Activated CD8-positive, alpha-beta memory T cell treated with anti-CD3 and anti-CD28 coated beads, Interleukin-2, amount 50 U/mL, for 4 hours (primary cell): ENCODE measurements at places on chromosomes 2 and 18.

- DNase-seq = no peak
Measured at GRCh38 chr18:44900627-44901026, 219.9 kb downstream of the SETBP1 start.

DNA sequence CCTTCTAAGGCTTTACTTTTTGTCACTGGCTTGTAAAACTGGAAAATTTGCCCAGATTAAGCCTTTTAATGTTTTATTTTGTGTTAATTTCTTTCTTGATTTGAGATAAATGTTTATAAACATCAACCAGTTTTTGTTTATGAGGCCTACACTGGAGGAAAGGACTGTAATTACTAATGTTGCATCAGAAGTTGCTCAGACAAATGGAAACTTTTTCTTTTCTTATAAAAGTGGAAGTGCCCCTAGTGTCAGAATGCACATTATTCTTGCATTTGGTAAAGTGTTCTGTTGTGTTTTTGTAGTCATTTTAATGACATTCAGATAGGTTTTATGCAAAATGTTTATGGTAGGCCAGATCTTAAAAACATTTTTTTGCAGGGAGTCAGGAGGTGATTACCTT, 25.3 kb downstream of the LCLAT1 start:
- no peak for DNase-seq

- no peak for DNase-seq
Measured at GRCh38 chr18:76098674-76099411, 396.2 kb downstream of the ZNF516 start.

- no peak for DNase-seq
Measured at GRCh38 chr2:149902081-149902480, 314.5 kb upstream of the MMADHC start.

DNA sequence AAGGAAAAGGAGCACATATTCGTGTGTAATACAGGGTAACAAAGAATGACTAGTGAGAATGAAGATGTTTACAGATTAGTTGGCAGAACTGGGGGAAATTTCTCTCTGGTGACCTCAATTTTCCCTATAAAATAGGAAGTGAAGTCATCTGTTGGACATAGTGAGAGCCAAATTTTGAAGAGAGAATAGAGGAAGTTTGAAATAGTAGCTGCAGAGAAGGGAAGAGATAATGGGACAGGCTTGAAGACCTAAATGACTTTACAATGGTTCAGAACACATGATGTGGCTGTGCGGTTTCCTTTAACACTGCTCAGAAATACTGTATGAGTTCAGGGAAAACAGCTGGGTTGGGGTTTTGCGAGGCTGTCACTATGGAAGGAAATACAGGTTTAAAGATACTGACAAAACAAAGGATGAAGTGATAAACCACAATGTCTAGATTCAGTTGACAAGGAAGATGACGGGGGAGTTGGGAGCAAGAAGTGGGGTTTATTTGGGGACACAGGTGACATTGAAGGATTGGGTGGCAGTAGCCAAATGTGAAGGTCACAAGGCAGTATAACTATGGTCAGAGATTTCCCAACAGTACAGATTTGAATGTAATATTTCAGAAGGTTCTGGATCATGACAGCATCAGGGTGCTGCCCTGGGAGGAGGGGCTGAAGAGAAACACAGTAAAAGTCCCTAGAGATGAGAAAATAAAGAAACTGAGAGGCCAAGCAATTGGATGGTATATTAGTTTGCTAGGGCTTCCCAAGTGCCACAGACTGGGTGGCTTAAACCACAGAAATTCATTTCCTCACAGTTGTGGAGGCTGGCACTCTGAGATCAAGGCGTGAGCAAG, 82.6 kb upstream of the TANK start:
- DNase-seq = peak; percentile 38

DNA sequence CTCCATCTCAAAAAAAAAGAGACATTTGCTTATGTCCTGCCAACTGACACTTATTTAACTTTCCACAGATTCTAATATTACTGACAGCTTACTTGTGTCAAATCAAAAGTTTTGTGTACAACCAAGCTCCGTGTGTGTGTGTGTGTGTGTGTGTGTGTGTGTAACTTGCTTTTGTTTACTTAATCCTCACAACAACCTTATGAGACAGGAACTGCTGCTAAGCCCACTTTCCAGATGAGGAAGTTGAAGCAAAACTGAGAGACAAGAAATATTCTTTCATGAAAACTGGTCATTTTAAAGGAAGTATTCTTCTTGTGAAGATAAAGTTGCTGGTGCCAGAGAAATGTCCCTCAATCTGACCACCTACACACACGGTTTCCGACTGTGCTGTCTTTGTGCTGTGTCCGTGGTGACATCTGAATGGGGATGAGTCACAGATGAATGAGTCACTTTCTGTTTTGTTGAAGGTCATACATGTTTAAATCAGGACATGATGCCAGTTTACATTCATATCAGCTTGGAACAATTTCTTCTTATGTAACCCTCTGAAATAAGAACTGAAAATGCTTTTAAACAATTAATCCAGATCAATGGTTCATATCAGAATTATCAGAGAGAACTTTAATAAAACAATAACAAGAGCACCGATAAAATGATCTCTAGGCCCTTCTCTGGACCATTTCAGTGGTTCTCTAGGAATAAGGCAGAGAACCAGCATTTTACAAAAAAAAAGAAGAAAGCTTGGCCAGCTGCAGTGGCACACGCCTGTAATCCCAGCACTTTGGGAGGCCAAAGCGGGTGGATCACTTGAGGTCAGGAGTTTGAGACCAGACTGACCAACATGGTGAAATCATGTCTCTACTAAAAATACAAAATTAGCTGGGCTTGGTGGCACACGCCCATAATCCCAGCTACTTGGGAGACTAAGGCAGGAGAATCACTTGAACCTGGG, 95.5 kb downstream of the THNSL2 start:
- no peak for DNase-seq

GRCh38 chr2:8999797-9000196, 3.7 kb downstream of the MBOAT2 start:
- no peak for DNase-seq

DNA sequence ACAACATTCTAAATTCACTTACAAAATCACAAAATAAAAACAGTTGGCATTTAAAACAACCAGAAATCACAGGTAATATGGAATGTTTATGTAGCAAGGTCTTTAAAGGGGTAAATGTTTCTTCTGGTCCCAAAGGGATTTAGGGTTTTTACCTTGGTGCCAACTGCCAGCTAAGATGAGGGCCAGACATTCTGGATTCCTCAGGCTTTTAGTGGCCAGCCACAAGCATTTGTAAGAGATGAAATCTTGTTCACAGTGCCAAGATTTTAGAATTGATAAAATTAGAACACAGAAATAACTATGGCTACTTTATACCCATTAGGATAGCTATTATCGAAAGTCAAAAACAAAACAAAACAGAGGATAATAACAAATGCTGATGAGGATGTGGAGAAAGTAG, 60.4 kb upstream of the CDKL4 start:
- DNase-seq = no peak

DNA sequence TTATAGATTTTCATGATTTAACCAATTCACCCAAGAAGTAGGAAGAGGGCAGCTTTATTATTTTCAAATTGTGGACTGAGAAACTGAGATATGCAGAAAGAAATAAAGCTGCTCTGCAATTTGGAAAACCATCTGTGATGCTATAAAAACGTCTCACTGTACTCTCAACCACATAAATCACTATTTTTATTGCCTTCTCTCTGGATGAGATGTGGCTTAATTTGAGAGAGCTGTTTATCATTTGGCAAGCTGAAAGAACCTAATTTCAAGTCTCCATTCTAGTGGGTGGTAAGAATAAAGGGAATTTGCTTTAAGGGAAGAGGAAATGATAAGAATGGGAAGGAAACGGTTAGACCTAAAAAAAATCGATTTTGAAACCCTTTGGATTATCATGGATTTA, 49.9 kb upstream of the CYP1B1 start:
- no peak for DNase-seq

DNA sequence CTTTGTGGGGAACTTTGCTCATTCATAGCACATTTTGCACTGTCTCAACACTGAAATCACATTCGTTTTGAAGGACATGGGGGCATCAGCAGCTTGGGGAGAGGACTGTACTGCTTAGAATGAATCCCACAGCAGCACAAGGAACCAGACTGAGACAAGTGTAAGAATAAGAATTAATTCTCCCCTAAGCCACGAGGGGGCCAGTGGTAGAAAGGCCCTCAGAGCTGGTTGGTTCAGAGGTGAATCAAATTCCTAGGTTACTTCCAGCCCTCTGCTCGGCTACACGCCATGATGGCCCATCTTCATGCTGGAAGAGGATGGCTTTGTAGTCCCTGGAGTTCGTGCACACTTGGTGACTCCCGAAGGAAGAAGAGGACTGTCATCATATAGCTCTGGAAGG, 12.0 kb upstream of the MC5R start:
- DNase-seq = no peak

DNA sequence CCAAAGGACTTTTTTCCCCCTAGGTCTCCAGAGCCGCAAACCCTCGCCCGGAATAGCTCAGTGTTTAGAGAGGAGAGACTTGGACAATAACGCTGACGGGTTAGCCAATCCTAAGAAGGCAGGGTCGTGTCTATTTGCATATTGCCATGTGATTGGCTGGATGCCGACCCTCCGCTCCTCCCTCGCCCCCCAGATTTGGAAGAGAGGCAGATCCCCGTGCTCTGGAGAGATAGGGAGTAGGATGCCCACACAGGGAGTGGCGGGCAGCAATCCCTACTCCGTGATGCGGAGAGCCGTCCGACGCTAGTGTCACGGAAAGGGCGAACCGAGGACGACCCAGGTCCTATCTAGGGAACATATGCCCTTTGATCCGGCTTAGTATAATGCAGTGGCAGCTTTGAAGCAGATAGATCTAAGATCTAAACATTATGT, 1.4 kb downstream of the WNT6 start:
- no peak for DNase-seq

DNA sequence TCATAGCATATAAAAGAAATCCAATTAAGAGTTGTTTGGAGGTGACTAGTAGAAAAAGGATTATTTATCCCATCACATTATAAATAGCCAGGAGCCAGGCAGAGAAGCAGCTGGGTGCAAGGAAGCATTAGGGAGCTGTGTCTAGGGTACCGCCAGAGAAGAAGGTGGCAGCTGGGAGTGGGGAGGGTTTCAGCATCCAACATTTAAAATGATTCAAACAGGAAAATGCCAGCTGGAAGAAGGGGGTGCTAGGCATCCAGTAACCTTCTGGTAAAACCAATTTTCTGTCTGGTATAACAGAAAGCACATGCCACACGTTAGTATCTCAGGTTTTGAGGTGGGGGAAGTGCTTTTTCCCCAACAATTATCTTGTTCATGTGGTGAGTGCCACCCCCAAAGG, 452.4 kb downstream of the ZEB2 start:
- DNase-seq = no peak

GRCh38 chr2:211469664-211470059, 913.3 kb downstream of the CPS1 start:
- no peak for DNase-seq

- DNase-seq = no peak
Measured at GRCh38 chr2:167825664-167826063, 421.7 kb downstream of the STK39 start.

- DNase-seq = no peak
Measured at GRCh38 chr2:143754742-143755141, 625.5 kb downstream of the ARHGAP15 start.

GRCh38 chr2:134276381-134277172, 22.7 kb downstream of the MGAT5 start:
- DNase-seq = no peak

DNA sequence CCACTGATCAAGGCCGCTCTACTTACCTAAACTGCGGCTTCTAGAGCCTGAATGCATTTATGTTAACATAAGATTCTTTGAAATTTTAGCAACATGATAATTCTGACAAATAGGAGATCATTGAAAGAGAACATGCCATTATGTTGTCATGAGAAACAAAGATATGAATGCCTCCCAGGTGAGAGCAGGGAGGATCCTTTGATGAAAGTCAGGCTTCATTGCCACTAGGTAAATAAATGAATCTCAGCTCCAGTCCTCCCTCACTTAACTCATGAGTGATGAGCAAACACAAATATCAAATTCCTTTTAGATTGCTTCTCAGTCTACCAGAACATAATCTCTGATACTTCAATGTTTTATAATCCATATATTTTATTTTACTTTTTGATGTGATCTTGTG, 463.2 kb upstream of the CDH7 start:
- DNase-seq = no peak

DNA sequence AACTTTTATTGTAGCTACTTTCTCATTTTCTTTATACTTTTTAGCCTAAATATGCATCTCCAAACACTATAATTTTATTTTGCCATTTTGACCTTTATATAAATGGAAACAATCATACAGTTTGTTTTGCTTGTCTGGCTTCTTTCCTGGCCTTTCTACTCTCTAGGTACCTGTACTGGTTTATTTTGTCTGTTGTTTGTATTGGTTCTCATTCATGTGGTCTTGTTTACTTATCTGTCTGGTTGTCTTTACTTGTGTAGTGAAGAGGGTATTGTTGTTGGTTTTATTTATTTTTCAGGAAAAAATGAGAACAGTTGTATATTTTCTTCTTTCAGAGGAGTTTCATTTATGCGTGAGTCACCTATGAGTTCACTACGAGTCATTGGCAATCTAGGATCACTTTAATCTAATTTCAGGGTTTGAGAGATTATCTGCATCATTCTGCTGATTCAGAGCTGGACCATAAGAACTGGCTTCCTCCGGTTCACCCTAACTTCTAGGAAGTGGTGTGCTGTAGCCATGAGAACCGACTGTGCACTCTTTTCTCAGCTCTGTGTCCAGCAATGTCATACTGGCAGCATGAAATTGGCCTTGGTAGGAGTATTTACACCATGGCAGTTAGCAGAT, 33.1 kb upstream of the HDAC4 start:
- no peak for DNase-seq

- no peak for DNase-seq
Measured at GRCh38 chr18:11689669-11690565, 853 bp downstream of the GNAL start.

DNA sequence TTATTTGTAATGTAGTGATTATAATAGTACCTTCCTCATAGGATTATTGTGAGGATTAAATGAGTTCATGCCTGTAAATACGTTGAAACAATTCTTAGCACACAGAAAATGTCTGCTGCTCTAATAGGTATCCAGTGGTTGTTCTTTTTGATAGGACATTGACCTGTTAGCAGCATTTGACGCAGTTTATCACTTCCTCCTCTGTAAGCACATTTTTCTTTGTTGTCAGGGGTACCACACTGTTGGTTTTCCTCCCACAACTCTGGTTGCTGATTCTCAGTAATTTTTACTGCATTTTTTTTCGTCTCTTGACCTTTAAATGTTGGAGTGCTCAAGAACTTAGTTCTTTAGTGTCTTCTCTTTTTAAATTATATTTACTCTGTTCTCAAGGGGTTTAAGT, 15.4 kb downstream of the PPM1B start:
- DNase-seq = no peak

- peak; percentile 53 for DNase-seq
Measured at GRCh38 chr2:74502720-74503505, 3.5 kb upstream of the LBX2 start.

GRCh38 chr2:8848328-8849100, 11.1 kb upstream of the KIDINS220 start:
- DNase-seq = no peak

- DNase-seq = no peak
Measured at GRCh38 chr2:37713258-37713700, 41.8 kb upstream of the CDC42EP3 start.
